ENCODE measurements at places on chromosomes 3 and 15. TPM values are rescaled to one million over a fixed set of nuclear protein-coding genes. Genes with fewer than 3 reads are reported as not detected.

GDPGP1 gene
- total RNA-seq, result 6.4 TPM

OCA2 gene
- not detected for total RNA-seq

DNA sequence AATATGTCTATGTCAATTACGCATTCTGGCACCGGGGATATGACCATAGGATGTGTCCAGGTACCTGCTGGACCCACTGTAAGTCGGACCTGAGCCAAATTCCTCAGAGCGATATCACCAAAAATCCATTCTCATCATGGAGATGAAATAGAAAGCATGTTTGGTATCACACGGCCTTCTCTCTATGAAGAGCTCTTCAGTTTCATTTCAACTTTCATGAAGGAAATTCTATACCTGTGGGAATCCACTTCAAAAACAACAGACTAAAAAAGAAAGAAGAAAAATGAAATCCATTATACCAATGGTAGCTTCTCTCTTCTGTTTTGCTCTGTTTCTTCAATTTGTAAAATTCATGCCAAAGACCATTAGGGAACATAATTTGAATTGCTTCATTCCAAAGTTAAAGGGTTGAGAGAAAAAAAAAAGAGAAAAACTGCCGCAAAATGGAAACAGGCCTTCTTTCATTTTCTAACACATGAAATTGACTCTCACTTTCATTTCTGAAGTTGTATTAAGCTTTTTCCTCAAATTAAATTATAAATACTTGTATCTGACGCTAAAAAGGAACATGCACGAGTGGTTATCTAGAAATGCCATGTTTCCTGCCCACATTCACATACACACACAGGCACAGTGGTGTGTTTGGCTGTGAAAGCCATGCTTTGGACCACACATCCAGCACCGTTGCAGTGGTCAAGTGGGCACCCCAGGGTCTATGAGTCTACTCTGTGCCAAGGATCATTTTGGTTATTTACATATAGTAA, 46.9 kb upstream of the DIPK2A start:
- H3K36me3 ChIP-seq, result no peaks in the 10 kb centered on the region
- no peak overlapping the region for H3K4me3 ChIP-seq
- DNase-seq, result no peak
- no peaks in the 10 kb centered on the region for H3K27me3 ChIP-seq
- peaks cover 5% of the 10 kb centered on the region for H3K4me1 ChIP-seq

DNA sequence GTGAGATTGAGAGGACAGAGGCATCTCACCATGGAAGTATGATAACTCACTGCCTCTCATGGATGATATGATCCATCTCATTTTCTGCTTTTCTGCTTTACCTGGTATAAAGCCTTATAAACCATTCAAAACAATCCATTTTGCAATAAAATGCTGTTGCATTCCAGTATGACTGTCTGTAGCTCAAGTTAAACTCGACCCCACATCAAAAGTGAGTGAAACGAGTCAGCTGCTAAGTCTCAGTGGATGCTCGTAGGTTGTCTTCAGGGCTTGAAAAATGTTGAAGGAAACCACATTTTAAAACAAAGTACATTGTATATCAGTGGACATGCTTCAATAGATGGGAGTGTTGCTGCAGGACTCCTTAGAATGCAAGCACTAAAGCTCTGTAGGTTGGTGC, 839.0 kb downstream of the TUSC7 start:
- no peak overlapping the region for H3K4me3 ChIP-seq
- no peaks in the 10 kb centered on the region for H3K4me1 ChIP-seq
- H3K27ac ChIP-seq, result no peak overlapping the region

GRCh38 chr3:1623896-1624295, 474.8 kb upstream of the CNTN4 start:
- no peak overlapping the region for H3K27ac ChIP-seq
- H3K4me1 ChIP-seq, result no peaks in the 10 kb centered on the region
- H3K36me3 ChIP-seq, result no peaks in the 10 kb centered on the region

DNA sequence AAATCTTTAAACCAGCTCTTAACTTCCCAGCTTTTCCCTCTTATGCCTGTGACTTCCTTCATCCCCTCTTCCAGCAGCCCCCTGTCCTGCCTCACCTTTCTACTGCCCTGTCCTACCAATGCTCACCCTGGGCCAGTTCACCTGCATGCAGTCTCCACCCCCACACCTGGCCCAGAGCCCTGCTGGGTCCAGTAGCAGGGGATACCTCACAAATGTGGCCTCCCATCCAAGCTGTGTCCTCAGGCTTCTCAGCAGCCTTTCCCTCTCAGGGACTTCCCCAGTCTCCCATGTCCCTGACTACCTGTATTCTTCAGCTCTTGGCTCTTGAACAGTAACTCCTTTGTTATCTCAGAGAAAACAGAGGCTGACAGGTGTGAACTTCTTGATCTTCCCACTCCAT, 503.2 kb downstream of the MFSD1 start:
- no peak overlapping the region for H3K4me3 ChIP-seq
- peaks cover 4% of the 10 kb centered on the region for H3K27me3 ChIP-seq
- no peak overlapping the region for H3K27ac ChIP-seq
- H3K4me1 ChIP-seq, result no peaks in the 10 kb centered on the region

- H3K4me1 ChIP-seq, result peaks cover 2% of the 10 kb centered on the region
- no peaks in the 10 kb centered on the region for H3K36me3 ChIP-seq
- H3K27ac ChIP-seq, result no peak overlapping the region
- peaks cover 22% of the 10 kb centered on the region for H3K27me3 ChIP-seq
- H3K4me3 ChIP-seq, result no peak overlapping the region
These were observed 8.5 kb downstream of the VEPH1 start for GRCh38 chr3:157494581-157495281.

All from activated CD8-positive, alpha-beta T cell treated with anti-CD3 and anti-CD28 coated beads for 36 hours (primary cell).